DND-41 (cell line): ENCODE measurements at places on chromosomes 2 and 18.

- DNase-seq = no peak
These were observed 137.7 kb downstream of the LTBP1 start for GRCh38 chr2:33084433-33084832.

DNA sequence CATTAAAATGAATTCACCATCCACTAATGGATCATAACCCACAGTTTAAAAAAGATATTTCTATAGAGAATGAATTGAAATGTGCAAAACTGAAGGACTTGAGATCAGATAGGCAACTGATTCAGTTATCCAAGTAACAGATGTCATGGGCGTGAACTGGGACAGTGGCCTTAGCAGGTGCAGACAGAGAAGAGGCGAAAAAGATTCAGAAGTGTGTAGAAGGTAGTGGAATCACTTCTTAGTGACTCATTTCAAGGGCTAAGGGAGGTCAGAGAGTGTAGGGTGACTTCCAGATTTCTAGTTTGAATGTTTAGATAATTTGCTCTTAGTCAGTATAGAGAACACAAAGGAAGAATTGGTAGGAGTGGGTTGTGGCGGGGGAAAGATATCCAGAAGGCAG lies 79.7 kb downstream of the EHBP1 start:
- DNase-seq = no peak

DNA sequence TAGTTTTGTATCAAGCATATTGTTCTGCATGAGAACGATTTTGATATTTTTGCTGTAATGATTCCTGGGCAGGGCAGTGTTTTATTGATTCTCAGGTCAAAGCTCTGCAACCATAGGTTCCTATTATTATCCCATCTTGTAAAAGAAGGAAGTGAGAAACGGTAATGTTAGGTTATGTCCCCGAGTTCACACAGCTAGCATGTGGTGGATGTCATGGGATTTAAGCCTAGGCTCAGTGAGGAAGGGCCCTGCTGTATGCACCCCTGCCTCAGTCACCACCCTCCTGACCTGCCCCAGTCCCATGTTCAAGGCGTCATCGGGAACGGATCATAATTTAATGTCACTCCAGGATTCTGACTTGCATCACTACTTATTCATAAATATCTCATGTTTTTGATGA lies 10.7 kb downstream of the ACP1 start:
- DNase-seq = no peak

GRCh38 chr18:31195063-31195462 lies 32.4 kb upstream of the DSC1 start:
- no peak for DNase-seq

DNA sequence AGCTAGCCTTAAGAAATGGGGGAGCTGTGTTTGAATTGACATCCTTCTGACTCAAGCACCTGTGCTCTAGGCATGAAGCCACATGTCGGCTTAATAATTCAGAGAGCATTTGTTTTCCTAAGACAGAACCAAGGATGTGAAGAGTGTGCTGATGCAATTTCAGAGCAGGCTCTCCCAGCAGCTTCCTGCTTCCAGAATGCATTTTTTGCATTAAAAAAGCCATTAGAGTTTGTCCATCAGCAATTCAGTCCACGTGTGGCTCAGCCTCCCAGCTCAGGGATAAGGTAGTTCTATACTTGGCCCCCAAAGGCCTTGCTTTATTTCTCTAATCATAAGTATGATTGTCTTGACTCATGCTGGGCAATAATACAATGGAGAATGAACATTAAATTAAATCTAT lies 37.7 kb downstream of the DOCK10 start:
- DNase-seq = no peak

- no peak for DNase-seq
These were observed 3.5 kb upstream of the HAAO start for GRCh38 chr2:42795841-42796301.

DNA sequence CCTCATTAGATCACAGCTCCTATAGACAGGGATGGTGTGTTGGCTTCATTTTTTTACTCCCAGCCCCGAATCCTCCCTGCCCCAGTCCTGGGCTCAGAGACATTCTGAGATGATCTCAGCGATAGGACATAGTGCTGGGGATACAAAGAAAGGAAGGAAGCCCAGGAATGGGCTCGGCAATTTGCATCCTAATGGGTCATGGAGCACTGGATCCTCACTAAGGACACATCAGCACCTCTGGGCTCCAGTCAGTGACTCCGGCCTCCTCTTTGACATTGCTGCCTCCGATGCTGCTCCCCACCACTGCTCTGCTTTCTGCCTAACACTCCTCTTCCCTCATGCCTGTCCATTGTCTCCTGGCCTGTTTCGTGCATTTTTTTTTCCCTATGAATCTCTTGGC lies 489.1 kb downstream of the STK39 start:
- no peak for DNase-seq
